Stimulated activated CD8-positive, alpha-beta memory T cell treated with anti-CD3 and anti-CD28 coated beads, Interleukin-15, amount 100 ng/mL, for 48 hours (primary cell): ENCODE measurements at places on chromosomes 6 and 20.

- no peak for DNase-seq
These were observed 116.5 kb downstream of the SCML4 start for GRCh38 chr6:107707346-107708275.

DNA sequence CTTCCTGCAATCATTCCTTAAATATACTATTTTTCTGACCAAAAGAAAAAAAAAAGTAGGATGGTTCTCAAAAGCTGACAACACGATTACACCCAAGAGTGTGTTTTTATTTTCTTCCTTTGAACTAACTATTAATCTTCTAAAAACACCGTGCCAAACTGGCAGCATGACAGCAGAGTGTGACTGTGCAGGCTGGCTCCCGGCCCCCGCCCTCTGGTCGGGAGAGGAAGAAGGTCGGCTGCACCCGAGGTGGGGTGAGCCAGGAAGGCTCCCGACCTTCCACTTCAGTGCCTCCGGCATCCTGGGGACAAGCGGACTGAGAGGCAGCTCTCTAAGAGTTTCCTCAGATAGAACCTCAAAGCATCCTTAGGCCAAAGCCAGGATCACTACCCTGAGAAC lies 29.2 kb downstream of the SLC22A23 start:
- no peak for DNase-seq

- DNase-seq: no peak
These were observed 320.3 kb downstream of the BMP2 start for GRCh38 chr20:7087803-7088202.

GRCh38 chr6:113893866-113894265 lies 36.7 kb downstream of the MARCKS start:
- no peak for DNase-seq

DNA sequence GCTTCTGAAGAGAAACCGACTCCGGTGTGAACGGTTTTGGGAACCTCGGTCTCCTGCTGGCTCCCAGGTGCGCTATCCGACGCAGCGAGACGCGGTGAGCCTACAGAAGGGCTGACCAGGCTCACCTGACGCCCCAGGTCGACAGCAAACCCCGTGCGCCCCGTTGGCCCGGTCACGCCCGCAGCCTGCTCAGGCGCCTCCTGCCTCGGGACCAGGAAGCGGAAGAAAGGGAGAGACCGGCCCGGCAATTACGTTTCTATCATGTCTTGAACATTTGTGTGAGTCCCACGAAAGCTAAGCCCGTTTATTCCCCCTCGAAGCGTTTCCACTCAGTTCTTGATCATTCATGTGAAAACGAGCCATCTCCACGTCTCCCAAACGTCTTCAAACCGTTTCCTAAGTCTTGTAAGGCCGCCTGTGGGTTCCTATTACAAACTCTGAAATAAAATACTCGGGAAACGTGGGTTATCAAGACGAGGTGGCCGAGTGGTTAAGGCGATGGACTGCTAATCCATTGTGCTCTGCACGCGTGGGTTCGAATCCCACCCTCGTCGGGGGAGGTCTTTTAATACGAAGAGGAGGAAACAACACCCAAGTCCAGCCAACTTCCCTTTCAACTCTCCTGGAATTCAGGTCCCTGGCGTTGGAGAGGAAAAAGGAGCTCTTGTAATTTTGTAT lies 150.5 kb upstream of the PRSS16 start:
- peak; percentile 44 for DNase-seq

DNA sequence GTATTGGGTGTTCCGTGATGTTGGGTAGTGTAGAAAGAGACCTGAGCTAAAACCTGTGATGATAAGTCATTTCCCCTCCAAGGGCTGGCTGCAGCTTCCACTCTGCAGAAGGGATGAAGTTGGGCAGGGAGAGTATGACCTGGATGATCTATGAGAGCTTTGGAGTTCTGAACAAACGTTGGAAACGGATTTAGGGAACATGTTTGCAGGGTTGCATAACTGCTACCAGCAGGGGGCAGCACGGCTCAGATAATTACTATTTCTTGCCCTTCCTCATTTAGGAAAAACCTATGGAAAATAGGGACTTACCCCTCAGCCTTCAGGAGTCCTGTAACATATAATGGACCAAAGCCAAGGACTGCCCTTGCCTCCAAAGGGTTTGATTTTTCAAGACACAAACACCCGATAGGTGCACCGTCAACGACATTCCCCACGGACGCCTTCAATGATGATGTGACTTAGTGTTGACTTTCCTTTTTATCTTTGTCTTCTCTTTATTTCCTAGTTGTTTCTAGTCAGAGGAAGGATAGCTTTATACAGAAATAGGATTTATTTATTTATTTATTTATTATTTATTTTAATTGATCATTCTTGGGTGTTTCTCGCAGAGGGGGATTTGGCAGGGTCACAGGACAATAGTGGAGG lies 164.9 kb upstream of the SASH1 start:
- DNase-seq: no peak

DNA sequence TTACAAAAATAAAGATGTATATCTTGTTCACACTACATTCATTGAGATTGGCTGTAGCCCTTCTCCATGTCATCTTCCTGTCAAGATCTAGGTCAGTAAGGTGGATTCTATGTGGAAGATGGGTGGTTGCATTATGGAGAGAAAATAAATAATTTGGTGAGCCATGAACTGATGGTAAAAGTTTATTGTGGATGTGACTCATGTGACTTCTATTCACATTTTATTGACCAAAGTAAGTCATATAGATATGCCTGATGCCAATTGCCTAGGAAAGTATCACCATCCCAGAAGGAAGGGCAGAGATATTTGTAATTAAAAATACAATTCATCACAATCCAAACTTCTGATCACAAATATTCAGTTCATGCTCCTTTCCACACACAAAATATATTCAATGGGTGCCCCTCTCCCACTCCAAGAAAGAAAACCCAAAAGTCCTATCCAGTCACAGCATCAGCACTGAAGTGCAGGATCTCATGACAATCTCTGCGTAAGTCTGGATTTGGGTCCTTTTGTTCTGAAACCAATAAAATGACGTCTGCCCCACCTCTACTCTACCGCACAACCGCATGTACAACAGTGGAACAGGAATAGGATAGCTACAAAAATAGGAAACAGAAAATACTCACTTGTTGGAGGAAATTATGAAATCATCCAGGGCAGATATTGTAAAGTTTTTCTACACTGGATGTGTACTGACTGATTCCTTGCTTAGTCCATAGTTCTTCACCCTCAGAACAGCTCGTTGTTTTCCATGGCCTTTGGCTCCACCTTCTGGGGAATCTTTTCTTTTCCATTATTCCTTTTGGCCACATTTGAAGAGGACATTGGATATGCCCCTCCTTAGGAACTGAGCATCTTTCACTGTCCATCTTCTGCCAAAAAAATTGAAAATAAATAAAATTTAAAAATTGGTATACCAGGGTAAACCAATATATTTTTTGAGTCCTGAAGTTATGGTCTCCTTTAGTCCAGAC lies 16.1 kb upstream of the SLC17A3 start:
- no peak for DNase-seq

DNA sequence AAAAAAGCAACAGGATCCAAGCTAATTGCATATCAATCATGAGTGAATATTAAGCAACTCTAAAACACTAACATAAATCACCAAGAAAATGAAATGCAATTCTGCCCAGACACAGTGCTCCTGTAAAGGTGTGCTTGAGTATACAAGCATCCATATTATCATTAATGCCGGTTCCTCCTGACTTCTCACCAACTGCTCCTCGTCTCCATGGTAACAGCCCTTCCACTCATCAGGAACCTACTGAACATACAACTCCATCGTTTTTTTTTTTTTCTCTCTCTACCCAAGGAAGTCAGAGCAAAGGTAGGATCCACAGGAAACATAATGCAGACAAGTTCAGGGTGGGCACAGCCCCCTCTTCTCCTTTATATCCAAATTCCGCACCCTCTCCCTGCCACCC lies 12.4 kb downstream of the GABBR1 start:
- no peak for DNase-seq

- DNase-seq: no peak
These were observed 406.3 kb downstream of the PREX1 start for GRCh38 chr20:48421547-48421946.

- no peak for DNase-seq
These were observed 28.8 kb upstream of the NHSL1 start for GRCh38 chr6:138528137-138528536.

DNA sequence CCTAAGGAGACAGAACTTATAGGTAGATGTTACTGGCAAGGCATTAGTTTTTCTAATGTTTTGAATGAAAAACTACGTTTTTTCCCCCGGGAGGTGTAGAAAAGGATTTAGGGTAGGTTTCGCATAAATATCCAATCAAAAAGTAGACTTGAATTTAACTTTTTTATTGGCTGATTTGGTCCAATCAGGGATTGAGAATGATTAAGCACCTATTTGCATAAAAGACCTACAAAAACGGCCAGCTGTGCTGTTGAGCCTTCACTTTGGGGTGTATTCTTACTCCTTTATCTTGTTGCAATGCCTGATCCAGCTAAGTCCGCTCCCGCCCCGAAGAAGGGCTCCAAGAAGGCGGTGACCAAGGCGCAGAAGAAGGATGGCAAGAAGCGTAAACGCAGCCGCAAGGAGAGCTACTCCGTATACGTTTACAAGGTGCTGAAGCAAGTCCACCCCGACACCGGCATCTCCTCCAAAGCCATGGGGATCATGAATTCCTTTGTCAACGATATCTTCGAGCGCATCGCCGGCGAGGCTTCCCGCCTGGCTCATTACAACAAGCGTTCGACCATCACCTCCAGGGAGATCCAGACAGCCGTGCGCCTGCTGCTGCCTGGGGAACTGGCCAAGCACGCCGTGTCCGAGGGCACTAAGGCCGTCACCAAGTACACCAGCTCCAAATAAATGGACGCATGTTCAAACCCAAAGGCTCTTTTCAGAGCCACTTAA lies 113.5 kb upstream of the BTN3A2 start:
- DNase-seq: peak; percentile 67

GRCh38 chr20:36466089-36466488 lies 75.2 kb upstream of the MYL9 start:
- no peak for DNase-seq

DNA sequence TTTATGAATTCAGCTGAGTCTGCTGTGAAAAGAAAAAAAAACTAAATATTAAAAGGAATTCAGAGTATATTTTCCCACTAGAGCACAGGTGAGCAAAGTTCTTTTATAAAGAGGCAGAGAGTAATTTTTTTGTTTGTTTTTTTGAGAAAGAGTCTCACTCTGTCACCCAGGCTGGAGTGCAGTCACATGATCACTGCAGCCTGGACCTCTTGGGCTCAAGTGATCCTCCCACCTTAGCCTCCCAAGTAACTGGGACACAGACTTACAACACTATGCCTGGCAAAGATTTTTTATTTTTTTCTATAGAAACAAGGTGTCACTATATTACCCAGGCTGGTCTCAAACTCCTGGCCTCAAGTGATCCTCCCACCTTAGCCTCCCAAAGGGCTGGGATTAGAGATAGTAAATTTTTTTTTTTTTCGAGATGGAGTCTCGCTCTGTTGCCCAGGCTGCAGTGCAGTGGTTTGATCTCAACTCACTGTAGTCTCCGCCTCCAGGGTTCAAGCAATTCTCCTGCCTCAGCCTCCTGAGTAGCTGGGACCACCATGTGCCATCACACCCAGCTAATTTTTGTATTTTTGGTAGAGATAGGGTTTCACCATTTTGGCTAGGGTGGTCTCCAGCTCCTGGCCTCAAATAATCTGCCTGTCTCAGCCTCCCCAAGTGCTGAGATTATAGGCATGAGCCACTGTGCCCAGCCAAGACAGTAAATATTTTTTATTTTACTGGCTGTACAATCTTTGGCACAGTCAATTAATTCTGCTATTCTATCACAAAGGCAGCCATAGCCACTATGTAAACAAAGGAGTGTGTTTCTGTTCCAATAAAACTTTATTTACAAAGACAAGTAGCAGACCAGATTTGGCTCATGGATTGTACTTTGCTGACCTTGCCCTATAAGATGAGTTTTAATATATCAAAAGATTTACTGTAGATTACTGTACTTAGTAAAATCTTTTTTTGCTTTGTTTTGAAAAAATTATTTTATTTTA lies 14.5 kb upstream of the B4GALT5 start:
- no peak for DNase-seq

- peak; percentile 81 for DNase-seq
These were observed 9.4 kb downstream of the DEFB132 start for GRCh38 chr20:266596-267562.

- no peak for DNase-seq
These were observed 74.0 kb upstream of the MAP3K4 start for GRCh38 chr6:160917572-160917971.

GRCh38 chr20:17651129-17651759 lies 30.8 kb downstream of the RRBP1 start:
- DNase-seq: no peak

DNA sequence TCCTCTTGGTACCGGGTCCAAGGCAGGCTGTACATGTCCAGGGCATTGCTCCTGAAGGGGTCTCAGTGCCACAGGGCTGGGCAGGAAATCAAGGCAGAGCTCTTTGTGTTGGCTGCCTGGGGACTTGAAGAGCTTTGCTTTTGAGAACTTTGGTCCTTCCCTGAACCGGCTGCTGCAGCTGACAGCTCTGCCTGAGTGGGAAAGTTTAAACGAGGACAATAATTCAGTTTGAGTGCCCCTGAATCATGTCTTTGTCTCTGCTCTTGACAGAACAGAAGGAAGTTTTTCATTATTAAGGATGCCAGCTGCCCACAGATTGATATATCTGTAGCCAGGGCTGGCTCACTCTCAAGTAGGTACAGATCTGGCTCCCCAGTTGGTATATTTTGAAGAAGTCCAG lies 56.1 kb downstream of the ANKRD6 start:
- DNase-seq: no peak

DNA sequence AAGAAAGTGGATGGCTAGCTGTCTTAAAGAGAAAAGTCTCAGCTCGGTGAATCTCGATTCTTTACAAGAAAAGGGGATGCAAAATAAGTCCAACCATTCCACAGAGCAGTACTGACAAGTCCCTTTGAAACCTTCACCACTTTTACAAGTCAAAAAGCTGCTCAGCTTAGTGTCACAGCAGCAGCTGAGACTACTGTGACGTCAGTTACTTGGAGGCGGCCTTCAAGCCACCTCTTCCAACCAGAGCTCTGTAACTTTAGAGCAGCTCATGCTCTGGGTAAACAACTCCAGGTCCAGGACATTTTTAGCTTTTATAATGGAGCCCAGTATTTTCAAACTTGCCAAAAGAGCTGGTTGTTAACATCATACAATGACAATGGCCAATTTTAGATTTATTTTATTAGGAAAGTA lies at the start of gene KIAA0408:
Gene KIAA0408 (minus strand): TSS at position 159 of the 411 bp plus-strand sequence. CDS start 5,408 bp downstream, outside the sequence.
- DNase-seq: no peak

DNA sequence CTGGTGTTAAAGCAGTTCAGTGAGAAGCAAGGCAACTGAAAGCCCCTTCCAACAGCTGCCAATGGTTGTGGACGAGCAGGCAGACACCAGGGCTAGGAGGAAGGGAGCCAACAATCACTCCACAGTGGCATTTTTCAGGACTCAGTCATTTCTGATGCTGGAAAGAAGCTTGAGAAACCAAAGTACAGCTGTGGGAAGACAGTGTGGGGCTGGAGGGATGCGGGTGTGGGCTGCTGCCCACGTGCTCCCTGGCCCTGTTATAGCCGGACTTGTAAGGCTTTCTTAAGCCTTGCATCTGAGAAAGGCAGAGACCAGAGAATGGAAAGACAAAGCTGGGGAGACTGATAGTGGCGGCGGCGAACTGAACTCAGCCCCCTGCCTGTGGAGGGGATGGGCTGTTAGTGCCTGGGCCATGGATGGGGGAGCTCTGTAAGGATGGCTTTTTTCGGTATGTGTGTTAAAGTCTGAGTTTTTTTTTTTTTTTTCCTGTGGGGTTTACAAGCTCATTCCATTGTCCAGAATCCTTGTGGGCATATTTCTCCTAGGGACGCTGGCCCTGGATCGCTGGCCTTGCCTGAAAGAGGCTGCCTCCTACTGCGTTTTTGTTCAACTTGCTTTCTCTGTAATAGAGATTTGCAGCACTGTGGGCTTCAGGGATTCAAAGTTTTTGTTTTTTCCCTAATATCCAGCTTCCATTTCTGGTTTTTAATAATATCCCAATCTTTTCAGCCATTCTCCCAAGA lies 91.7 kb downstream of the GJA10 start:
- no peak for DNase-seq
